ENCODE measurements at places on chromosomes 4 and X. TPM values are rescaled to one million over a fixed set of nuclear protein-coding genes. Genes with fewer than 3 reads are reported as not detected.
A peak's percentile ranks its signal among the peaks of the same experiment; 100 is the strongest.

DNA sequence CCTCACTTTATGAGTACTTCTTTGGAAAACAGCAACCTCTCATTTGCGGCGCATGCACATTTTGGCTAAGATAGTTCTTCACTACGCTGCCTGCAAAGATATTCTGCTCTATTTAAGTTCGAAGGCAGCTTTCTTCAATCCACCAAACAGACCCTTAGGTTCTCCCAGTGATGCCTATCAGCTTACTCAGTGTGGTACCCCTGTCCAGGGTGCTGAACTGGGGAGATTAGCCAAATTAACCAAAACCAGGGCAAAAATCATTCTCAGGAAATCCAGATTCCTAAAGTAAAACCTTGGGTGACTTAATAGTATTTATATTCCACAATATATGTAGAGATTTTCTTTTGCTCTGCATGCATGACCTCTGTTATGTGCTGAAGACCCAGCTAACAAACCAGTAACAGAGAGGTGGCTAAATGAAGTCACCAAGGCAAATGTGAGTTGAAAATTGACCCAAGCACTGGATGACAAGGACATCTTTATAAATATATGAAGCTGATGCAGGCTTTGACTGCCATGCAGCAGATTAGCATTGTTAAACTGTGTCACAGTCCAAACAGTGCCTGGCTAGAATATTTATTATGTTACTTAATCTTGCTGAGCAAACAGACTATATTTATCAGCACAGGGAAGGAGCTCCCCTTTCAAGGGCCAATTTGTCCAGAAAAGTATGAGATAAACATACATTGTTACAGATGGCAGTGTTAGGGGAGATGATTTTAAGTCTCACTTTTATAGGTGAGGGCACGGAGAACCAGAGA is 418.2 kb downstream of the STIM2 start:
- H3K4me3 ChIP-seq: no peak overlapping the region
- DNase-seq: peak; percentile 27
- no peaks in the 10 kb centered on the region for H3K27me3 ChIP-seq
- H3K36me3 ChIP-seq: no peaks in the 10 kb centered on the region

DNA sequence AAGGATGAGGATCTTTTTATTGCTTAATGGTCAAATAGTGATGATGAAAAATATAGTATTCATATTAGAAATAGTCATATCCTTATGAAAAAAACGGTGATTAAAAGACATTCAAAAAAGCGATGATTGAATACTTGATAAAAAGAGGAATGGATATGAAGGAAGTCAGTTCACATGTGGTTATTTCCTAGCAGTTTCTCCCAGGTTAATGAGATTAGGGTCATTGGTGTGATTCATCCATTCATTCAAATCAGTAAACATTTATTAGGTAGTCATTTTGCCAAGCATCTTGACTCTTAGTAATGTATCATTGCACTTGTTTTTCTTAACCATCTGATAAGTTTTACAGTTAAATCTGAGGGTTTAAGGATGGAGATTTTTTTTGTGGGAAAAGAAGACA is 294.1 kb downstream of the ARHGAP24 start:
- H3K27ac ChIP-seq: no peak overlapping the region
- H3K36me3 ChIP-seq: no peaks in the 10 kb centered on the region
- no peak overlapping the region for H3K4me3 ChIP-seq
- H3K4me1 ChIP-seq: no peaks in the 10 kb centered on the region
- H3K27me3 ChIP-seq: no peaks in the 10 kb centered on the region
- no peak for DNase-seq

DNA sequence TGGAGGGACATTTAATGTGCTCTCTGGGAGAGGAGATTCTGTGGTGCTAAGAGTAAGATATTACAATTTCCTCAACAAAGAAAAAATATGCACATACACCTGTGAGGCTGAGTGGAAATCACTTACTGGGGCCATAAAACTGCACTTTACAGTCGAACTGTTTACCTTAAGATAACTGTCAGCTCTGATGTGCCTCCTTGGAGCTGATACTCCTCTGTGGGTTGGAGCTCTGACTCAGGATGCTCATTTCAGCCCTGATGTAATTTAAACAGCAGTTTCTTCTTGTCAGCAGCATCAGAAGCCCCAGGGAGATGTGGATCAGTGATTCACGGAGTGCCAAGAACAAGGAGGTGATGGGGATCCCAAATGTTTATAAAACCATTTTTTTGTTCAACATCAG is 241.9 kb upstream of the SFRP2 start:
- H3K36me3 ChIP-seq: no peaks in the 10 kb centered on the region
- H3K4me1 ChIP-seq: no peaks in the 10 kb centered on the region
- no peak overlapping the region for H3K4me3 ChIP-seq
- no peak overlapping the region for H3K27ac ChIP-seq
- no peak for DNase-seq

The MSX1 gene
- 0.87 TPM for total RNA-seq

DNA sequence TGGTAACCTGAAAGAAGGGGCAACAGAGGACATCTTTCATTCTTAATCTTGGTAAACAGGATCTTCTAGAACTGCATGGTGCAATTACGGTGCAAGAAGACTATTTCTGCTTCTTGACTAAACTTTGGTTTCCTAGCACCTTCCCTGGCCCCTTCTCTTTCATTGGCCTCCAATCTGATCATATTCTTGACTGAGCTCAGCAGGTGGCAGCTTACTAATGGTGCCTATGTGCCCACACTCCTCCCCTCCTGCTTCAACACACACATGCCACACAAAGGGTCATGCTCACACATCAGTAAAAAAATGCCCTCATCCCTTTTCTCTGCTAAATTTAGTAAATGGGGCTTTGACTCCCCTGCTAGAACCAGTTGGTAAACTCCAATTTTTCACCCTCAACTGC is 400.5 kb upstream of the MAOA start:
- no peak for DNase-seq
- H3K36me3 ChIP-seq: no peaks in the 10 kb centered on the region
- H3K4me1 ChIP-seq: no peaks in the 10 kb centered on the region

DNA sequence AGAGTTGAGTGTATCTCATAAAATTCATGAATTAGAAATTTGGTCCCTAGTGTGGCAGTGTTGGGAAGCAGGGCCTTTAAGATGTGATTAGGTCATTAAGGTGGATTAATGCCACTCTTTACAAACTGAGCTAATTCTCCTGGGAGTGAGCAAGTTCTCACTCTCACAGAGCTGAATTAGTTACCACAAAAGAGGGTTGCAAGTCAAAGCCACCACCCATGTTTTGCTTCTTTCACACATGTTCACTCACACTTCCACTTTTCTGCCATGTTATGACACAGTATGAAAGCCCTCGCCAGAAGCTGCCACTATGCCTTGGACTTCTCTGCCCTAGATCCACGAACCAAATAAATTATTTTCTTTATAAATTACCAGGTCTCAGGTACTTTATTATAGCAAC is 332.1 kb downstream of the ARAP2 start:
- H3K4me1 ChIP-seq: no peaks in the 10 kb centered on the region
- no peak for DNase-seq
- H3K27me3 ChIP-seq: no peaks in the 10 kb centered on the region
- H3K27ac ChIP-seq: no peak overlapping the region

DNA sequence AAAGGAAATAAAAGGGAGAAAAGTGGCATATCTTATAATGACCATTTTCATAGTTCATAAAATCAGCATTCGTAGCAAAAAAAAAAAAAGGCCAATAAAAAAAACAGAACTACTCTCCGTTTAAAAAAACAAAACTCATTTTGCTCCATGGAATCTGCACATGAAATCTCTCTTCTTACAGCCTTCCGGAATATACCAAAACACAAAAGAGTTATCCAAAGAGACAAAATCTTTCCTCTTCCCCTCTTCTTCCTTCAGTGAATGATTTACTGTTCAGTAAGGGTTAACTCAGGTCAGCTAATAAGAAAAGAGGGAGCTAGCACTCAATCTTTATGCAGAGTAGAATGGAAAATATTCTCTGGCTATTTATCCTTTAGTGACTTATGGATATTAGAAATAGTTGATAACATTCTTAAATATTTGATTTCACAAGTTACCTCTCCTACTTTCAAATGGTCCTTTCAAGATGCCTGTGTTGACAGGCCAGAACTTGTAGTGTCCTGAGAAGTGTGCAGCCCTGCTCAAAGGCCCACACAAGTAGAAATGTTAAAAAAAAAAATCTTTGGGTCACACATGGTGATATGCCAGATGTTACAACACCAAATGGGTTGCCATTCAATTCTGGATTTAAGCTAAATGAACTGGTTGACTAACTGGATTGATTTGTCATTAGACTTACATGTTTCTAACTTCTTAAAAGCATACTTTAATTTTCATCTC is 42.1 kb downstream of the PDGFC start:
- peaks cover 20% of the 10 kb centered on the region for H3K4me1 ChIP-seq
- H3K27ac ChIP-seq: no peak overlapping the region
- no peak overlapping the region for H3K4me3 ChIP-seq
- H3K36me3 ChIP-seq: no peaks in the 10 kb centered on the region
- H3K27me3 ChIP-seq: no peaks in the 10 kb centered on the region

DNA sequence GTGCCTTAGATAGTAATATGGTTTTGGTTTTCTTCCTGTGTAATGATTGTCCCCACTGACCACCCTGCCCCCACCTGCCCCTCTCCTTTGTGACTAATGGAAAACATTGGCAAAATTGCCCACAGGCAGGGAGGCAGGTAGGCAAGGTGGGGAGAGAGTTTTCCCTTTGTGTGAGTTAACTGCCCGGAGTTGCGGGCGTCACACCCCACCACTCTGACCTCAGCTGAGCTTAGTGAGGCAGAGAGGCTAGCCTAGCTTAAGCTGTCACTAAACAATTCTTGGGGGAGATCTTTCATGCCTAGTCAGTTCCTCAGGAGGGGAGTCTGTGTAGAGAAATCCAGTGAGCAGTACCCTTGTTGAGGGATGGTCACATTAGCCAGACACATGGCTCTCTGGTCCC is 245.3 kb downstream of the BCOR start:
- H3K36me3 ChIP-seq: no peaks in the 10 kb centered on the region
- H3K4me3 ChIP-seq: no peak overlapping the region
- H3K27ac ChIP-seq: no peak overlapping the region
- no peak for DNase-seq

GRCh38 chr4:140637836-140638235 is 69.1 kb upstream of the UCP1 start:
- no peaks in the 10 kb centered on the region for H3K27me3 ChIP-seq
- H3K27ac ChIP-seq: no peak overlapping the region
- H3K4me3 ChIP-seq: no peak overlapping the region
- H3K36me3 ChIP-seq: peaks cover 3% of the 10 kb centered on the region
- H3K4me1 ChIP-seq: peaks cover 8% of the 10 kb centered on the region

The PCSK1N gene
- 62.0 TPM for total RNA-seq

DNA sequence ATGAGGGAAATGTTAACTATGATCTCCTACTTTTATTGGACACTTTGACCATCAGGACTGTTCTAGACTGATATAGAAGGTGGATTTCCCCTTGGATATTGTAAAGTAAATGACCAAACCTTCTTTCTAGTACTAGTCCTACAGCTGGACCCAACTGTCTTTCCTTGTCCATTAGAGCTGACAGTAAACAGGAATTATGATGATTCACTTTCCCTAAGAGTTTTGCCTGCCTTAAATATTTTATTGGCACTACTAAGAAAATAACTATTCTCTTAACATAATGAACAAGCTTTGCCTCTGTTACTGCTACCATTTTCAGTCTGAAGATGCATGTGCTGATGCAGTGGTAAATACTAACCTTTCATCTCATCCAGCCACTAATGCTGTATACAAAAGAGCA is 915.4 kb downstream of the CENPC start:
- H3K27me3 ChIP-seq: no peaks in the 10 kb centered on the region
- no peaks in the 10 kb centered on the region for H3K4me1 ChIP-seq
- H3K27ac ChIP-seq: no peak overlapping the region

The GPC3 gene
- 8.2 TPM for total RNA-seq

GRCh38 chr4:13088726-13089658 is 395.1 kb downstream of the RAB28 start:
- no peaks in the 10 kb centered on the region for H3K27me3 ChIP-seq
- H3K36me3 ChIP-seq: no peaks in the 10 kb centered on the region
- H3K4me3 ChIP-seq: no peak overlapping the region
- no peak overlapping the region for H3K27ac ChIP-seq
- no peaks in the 10 kb centered on the region for H3K4me1 ChIP-seq

GRCh38 chr4:88033309-88033708 is 25.9 kb downstream of the PKD2 start:
- H3K36me3 ChIP-seq: peaks cover 29% of the 10 kb centered on the region
- H3K4me1 ChIP-seq: peaks cover 10% of the 10 kb centered on the region
- no peak overlapping the region for H3K4me3 ChIP-seq
- no peaks in the 10 kb centered on the region for H3K27me3 ChIP-seq

DNA sequence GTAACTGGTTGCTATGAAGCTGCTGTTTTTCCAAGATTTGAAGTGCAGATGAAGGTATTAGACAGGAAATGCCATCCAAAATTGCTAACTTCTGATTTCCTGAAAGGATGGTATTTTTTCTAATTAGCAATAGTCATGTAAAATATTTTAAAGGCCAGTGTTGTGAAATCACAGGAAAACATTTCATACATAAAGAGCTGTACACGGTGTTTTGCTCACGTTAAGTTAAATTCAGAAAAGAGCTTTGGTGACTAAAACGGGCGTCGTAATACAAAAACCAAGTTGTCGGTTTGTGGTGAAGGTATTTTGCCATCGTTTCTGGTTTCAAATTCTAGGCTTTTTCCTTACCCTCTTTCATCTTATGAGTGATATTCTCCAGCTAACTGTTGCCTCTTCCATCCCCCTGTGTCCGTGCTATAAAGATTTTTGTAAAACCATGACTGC is 39.8 kb downstream of the AFF1 start:
- no peak overlapping the region for H3K4me3 ChIP-seq
- peaks cover 6% of the 10 kb centered on the region for H3K4me1 ChIP-seq
- no peak for DNase-seq
